ENCODE measurements at places on chromosomes 6 and 20.

GRCh38 chr6:3747100-3747737, 4.3 kb downstream of the PXDC1 start:
- no peak for DNase-seq

DNA sequence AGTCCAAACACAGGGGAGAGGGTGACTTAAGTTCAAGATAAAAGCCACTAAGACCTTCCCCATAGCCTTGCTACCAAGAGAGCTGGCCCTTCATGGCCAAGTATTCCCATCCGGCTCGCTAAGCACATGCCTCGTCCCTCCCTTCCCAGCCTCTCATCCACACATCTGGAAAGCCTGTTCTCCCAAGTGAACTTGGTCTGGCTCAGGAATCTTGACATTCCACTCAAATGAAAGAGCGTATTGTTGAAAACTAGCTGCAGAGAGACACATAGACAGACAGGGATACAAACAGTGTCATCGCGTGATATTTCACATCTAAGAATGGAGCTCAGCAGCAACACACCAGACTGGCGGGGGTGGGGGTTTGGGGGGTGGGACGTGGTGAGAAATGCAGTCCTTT, 182.8 kb upstream of the FOXQ1 start:
- no peak for DNase-seq

DNA sequence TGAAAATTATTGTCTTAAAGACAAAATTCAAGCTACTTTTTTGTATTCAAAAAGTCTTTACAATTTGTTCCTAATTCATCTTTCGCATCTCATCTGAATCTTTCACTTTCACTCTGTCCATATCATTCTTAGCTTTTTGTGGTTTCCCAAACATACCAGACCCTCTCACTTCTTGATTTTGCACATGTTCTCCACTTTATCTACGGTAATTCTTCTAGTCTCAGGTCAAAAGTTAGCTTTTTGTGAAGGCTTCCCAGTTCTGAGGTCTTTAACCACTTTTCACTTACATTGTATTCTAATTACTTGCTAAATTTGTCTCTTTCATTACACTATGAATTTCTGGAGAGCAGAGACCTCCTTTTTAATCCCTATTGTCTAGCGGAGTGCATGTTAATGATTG, 34.6 kb upstream of the EPHA7 start:
- DNase-seq, result no peak

GRCh38 chr6:41055149-41055548, 2.1 kb downstream of the APOBEC2 start:
- DNase-seq, result no peak

DNA sequence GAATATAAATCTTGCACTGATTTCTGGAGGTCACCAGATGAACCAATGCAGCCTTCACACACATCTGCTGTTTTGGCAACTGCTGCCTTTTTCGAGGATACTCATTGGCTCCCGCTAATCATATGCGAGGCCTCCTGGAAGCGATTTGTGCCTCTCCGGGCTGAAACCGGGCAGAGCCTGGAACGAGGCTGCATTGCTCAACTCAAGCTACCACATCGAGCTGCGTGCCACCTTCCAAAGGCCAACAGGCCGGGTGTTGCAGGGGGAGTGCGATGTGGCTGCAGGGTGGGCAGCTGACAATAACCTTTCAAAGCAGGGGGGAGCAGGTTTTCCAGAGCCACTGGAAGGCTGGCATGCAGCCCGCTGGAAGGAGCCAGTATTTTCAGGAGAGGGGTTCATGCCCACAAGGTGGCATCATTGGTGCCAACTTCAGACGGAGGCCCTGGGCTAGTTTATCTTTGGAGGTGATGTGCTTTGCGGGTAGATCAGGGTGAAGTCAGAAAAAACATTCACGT, 122.6 kb upstream of the IFNGR1 start:
- no peak for DNase-seq

DNA sequence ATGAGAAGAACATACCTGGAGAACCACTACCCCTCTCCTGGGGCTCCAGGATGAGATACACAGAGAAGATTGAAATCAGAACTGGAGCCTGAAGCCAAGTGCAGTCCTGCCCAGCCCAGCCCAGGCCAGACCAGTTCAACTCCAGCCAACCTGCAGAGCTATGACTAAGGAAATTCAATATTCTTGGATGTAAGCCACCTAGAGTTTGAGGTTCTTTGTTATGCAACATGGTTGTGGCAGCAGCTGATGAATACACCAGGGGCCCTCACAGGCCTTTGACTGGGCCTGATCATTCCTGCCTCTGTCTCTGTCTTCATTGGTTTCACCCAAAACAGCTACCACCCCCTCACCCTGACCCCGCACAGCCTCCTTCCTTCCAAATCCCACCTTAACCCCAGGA, 167.8 kb downstream of the LRFN2 start:
- no peak for DNase-seq

DNA sequence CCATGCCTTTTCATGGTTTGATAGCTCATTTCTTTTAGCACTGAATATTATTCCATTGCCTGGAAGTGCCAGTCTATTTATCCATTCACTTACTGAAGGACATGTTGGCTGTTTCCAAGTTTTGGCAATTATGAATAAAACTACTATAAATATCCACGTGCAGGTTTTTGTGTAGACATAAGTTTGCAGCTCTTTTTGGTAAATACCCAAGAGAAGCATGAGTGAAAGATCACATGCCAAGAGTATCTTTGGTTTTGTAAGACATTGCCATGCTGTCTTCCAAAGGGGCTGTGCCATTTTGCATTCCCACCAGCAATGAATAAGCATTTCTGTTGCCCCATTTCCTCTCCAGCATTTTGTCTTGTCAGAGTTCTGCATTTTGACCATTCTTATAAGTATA, 120.9 kb downstream of the MANEA start:
- DNase-seq, result no peak

DNA sequence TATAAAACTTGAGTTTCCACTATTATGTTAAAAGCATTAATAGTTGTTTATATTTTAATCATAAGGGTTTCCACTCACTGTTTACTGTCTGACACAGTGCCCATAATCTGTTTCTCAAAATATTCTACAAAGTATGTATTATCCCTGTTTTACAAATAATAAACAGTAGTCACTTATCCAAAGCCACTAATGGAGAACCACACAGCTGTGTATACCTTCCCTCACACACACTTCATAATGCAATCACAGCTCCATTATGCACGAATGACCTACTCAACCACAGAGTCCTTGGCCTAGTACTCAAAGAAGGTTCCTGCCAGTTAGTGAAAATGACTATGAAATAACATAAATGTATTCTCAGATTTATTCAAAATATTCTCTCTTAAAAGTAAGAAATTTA, 103.1 kb downstream of the EPB41L2 start:
- DNase-seq, result no peak

GRCh38 chr6:133396984-133397348, 155.8 kb downstream of the EYA4 start:
- no peak for DNase-seq
